Suppressor macrophage treated with lipopolysaccharide for 4 hours (primary cell): ENCODE measurements at places on chromosomes 16 and 17.

- DNase-seq = no peak
Measured at GRCh38 chr17:50668838-50669581, 34.3 kb downstream of the ABCC3 start.

GRCh38 chr17:9991796-9992195 is 86.7 kb upstream of the RCVRN start:
- DNase-seq = no peak

- DNase-seq = no peak
Measured at GRCh38 chr17:60391471-60392041, 377 bp downstream of the USP32 start.

GRCh38 chr16:73240920-73241319 is 193.0 kb upstream of the ZFHX3 start:
- DNase-seq = no peak

- DNase-seq = no peak
Measured at GRCh38 chr17:51748749-51749604, 409.5 kb downstream of the CA10 start.

- no peak for DNase-seq
Measured at GRCh38 chr16:47888142-47888541, 267.7 kb downstream of the ABCC12 start.

DNA sequence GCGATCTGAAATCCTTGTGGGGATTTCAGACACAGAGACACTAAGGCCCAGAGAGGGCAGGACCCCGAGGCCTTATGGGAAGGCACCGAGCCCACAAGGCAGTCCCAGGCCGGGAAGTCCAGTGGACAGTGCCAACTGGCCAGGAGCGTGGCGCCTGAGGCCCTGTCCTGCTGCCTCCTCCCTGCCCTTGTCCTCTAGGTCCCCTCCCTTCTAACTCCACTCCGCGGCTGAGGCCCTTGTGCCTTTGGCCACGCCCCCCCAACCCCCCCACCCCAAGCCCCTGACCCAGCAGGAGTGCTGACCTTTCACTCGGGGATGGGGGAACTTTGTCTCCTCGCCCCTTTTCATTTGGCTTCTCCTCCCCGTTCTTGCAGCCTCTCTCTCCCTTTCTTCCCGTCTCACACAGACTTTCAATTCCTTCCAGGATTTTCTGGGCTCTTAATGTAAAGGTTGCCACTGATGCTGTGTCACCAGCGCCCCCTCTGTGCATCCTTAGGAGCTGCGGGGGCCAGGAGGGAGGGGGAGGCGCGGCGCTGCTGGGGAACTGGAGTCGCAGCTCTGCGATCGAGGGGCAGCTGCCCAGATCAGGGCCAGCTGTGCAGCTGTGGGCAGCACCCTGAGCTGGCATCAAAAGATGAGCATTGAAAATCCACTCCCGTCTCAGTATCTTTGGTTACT is 29.1 kb downstream of the CRHR1 start:
- DNase-seq = no peak

DNA sequence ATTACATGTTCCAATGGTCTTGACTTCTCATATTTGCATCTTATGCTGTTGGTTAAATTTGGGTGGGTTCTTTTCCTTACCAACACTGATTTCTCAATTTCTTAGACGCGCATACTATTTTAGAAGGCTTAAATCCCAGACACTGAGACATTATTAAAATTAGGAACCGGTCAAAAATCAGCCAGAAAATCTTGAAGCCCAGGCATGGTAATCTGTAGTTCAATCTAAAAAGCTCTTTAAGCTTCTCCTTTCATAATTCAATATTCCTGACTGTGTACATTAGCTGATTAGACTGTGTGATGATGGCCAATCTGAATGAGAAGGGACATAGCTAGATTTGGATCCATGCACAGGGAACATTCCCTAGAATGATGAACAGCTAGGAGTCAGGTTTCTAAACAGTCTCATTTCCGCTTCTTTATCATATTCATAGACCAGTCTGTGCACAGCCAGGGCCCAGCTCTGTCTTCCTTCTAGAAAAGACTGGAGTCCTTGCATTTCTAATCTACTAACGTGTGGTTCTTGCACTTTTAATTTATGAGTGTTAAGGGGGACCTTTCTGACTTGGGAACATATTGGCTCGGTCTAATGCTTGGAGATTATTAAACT is 189.3 kb downstream of the AATF start:
- no peak for DNase-seq

DNA sequence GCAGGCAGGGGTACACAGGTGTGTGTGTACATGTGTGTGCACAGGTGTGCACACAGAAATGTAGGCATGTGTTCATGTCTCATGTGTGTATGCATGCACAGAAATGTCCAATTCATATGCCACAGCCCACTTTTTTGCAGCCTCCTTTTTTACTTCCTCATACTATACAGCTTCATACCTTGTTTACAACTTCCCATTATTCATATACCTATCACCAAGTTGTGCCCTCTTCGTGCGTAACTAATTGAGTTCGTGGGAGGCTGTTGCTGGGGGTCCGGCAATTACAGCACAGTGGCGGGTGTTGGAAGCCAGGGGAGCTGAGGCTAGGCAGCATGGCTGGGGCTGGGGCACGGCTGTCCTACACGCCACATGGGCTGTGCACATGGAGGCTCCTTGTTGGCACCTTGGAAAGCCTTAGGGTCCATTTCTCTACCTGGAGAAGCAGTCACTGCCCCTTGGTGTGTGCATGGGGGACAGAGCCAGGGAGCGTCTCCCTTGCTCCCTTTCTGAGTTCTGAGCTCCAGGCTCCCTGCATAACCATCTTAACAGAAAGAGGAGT is 266.7 kb downstream of the ENGASE start:
- no peak for DNase-seq

DNA sequence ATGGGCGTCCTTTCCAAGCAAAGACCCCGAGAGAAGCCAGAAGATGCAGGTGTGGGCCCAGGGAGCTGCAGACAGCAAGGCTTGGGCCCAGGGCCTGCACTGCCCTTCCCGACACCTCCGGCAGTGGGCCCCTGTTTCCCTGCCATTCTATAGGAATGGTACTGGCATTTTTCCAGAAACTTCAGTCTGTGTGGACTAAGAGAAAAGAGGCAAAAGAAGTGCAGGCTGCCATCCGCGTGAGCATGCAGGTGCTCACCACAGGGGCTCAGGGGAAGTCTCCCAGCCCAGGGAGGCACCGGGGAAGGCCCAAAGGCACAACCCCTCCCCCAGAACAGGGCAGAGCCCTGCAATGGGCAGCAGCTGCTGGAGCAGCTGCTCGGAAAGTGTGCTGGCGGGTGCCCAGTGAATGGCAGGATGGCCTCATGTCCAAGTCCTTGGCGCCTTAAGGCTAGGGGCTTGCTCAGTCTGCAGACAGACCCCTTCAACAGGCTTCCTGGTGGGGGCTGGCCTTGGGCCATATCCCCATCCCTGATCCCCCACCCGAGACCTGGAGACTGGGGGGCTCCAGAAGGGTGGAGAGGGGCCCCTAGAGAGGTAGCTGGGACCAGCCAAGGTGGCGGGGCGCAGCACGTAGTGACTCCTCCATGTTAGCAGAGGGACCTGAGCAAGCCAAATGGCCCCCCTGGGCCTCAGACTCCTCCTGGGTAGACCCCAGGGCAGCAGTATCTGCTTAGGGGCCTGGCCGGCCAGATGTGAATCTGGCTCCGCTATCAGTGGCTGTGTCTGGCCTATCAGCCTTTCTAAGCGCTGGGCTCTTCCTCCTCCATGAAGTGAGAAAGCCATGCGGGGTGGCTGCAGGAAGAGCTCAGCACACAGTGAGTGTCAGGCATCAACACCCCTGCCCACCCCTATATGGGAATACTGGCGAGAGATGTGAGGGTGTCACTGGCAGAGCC is 6.7 kb upstream of the TPPP3 start:
- DNase-seq = no peak

GRCh38 chr17:41048441-41048840 is 1.3 kb upstream of the KRTAP2-1 start:
- no peak for DNase-seq

- no peak for DNase-seq
Measured at GRCh38 chr16:67767953-67768352, 38.4 kb downstream of the RANBP10 start.

DNA sequence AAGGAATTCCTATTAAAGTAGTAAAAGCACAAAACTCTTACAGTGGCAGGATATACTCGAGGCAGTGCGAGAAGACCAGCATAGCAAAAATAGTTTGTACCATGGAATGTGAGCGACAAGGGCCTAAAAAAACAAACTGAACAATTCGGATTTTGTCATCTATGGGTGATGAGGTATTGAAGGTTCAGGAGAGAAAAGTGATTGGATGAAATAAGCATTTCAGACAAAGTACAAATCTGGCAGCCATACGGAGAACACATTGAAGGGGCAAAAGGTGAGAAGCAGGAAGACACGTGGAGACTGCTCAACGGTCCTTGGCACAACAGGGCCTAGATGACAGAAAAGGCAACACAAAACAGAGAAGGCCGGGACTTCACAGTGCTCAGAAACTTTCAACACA is 22.5 kb downstream of the MYH10 start:
- no peak for DNase-seq

DNA sequence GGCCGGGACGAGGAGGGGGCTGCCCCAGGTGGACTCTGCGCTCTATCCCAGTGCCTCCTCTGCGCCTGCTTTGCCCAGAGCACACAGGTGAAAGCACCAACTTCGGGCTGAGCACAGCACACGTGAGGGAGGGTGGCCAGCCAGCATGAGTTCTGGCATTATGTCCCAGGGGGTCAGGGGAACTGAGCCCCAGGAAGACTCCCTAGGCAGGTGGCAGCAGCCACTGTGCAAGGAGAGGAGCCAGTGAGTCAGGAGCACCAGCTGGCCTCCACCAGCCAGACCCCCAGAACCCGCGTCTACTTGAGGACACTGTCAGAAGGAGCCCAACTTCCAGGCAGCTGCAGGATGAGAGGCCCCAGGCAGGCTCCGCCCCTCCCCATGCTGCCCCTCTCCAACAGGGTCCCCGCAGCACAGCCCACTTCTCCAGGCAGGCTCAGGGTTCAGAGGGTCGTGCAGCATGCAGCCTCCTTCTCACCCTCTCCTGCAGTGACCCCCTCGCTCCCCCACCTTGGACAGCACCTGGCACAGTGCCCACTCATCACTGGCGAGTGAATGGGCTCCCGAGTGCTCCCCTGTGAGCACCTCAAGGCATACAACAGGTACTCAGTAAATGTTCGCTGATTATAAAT is 44.2 kb upstream of the RASD1 start:
- no peak for DNase-seq

DNA sequence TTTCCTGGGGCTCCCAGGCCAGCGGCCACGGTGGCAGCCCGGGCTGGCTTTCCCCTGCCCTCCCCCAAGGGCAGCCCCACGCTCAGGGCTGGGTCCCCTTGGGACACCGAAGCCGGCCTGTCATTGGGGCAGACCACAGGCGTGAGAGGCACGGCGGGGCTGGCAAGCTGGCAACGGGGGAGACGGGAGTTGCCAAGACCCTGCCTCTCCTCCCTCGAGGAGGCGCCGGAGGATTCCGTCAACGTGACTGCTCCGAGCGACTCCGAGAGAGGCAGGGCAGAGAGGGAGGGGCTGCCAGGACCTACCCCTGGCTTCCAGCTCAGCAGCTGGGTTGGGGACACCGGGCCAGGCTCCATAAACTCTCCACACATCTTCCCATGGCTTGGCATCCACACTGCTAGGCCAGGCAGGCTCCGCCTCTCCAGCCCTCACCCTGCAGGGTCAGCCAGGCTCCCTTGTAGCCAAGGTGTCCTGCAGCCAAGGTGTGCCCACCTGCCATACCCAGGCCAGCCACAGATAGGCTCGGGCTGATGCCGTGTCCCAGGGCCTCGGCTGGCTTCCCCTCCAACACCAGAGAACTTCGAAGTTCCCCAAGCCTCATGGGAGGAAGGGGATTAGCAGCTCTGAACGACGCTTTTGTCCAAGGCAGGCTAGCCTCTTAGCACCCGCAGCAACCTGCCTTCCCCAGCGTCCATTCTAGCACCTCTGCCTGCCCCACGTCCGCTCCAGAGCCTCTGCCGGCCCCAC is 25.5 kb downstream of the TIMM22 start:
- no peak for DNase-seq
